ENCODE measurements at places on chromosomes 12 and 14.
A peak's percentile ranks its signal among the peaks of the same experiment; 100 is the strongest.

- DNase-seq: no peak
Observed at GRCh38 chr14:99966037-99966835, 99.0 kb upstream of the EVL start.

GRCh38 chr14:90512329-90512991 lies 115.6 kb downstream of the CALM1 start:
- DNase-seq: no peak

- DNase-seq: no peak
Observed at GRCh38 chr14:20668969-20669368, 15.4 kb upstream of the RNASE4 start.

DNA sequence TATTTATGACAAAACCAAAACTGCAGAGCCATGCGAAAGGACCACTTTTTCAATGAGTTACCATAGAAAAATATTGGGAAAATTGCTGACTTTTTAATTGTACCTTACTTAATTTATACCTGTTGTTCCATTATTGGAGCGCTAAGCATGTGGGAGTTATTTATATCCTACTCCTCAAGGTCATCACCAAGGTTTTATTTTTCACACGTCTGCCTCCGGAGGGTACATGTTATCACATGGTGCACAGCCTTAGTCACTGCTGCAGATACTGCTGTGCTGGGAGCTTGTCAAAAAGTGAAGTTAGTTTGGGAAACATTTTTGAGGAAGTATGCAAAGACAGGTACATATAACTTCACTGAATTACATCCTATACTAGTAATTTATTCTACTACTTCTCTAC lies 1444.3 kb downstream of the AACS start:
- no peak for DNase-seq

DNA sequence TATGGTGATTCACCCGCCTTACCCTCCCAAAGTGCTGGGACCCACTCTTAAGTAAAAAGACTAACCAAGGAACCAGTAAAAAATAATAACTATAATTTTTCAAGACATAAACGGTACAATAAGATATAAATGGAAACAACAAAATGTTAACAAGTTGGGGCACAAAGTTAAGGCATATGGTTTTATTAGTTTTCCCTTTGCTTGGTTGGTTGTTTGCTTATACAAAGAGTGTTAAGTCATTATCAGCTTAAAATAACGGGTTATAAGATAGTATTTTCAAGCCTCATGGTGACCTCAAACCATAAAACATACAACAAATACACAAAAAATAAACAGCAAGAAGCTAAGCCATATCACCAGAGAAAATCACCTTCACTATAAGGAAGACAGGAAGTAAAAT lies 406.1 kb downstream of the SEC23A start:
- DNase-seq: no peak

GRCh38 chr12:54329759-54330158 lies 4.8 kb downstream of the COPZ1 start:
- no peak for DNase-seq

GRCh38 chr14:54257424-54257823 lies 139.4 kb upstream of the CDKN3 start:
- no peak for DNase-seq

DNA sequence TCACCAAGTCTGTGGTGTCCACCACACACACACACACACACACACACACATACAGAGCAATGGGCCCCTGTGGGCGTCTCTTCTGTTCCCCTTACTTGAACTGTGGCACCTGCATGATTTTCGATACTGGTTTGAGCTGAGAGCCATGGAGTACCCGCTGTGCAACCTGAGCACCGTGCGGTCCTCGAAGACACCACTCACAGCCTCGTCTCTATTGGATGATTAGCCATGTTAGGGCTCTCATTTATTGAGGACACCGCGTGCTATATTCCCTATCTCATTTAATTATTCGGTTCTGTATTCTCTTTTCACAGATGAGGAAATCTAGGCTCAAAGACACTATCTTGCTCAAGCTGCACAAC lies 623 bp upstream of the C14orf132 start:
- DNase-seq: no peak

DNA sequence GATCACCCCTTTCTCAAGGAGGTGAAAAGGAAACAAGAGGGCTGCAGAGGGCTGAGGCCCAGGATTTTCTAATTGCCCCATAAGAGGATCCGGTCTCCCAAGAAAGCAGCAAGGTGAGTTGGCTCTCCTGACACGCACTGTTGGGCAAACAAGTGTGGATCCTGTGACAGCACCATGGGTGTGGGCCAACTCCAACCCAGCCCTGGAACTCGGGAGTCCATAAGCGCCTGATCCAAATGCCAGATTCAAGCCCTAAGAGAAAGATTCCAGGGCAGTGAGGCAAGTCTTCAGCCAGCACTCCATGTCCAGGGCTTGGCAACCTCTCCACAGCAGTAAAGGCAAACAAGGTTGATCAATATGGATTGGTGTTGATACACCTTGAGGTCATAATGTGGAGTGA lies 33.1 kb downstream of the KCNA5 start:
- no peak for DNase-seq

DNA sequence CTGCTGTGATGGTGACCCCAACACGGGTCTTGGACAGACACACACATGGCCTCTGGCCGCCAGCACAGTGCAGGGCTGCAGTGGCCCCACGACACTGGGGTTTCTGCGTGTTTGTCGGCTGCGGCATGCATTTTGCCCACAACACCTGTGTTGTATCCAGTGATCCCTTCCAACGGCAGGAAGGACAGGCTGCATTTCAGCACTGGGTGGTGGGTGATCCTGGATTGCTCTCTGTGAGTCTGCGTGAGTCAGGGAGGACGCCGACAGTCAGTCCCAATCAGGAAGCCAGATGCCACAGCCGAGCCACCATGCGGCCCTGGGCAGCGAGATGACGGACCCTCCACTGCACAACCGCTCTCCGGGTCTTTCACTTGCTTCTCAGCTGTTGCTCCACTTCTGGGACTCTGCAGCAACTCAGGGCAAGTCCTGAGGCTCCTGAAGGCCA lies 20.6 kb downstream of the LRTM2 start:
- DNase-seq: no peak

DNA sequence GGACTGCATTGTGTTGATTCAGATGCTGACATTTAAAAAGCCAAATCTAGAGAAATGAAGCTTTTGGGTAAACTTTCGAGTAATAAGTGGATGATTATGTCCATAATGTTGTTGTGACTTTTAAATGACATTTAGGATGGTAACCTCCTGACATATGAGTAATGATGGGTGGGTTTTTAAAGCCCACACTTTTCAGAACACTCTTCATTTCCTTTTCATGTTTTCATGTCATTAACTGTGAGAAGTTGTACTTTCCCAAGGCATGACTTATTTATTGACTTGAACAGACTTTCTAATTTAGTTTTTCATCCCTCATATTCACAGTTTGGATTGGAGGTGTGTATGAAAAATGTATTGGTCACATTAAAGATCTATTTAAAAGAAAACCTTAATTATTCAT lies 35.5 kb downstream of the RGS6 start:
- DNase-seq: no peak

DNA sequence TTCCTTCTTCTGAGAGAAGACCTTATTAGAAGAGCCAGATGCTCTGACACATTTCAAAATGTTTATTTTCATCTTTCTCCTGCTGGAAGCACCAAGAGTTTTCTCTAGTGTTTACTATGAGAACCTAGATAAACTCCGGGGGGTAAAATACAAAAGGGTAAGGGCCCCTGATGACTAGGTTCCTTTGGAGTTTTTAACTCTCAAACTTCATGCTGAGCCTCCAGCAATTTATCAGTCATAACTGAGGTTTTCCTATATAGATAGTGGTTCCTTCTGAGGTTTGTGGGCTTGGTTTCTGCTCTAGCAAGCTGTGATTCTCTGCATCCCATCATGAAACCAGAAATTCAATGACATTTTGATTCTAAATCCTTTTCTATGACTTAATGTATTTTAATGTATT lies 210.9 kb downstream of the LRFN5 start:
- DNase-seq: no peak

DNA sequence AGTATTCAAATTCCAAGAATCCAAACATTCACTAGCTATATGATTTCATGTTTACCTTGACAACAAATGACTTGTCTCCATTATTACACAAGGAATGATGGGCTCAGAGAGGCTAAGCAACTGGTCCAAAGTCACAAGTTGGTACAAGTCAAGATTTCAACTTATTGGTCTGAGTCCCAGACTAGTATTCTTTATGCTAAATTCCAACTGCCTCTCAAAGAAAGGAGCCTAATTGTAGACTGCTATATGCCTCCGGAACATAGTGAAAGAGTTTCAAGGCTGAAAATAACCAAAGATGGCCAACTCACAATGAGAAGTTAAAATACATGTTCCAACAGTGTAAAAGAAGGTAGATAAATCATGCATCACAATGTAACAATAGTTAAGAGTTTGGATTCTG lies 7.5 kb downstream of the BTG1 start:
- no peak for DNase-seq

- peak; percentile 74 for DNase-seq
Observed at GRCh38 chr12:130818635-130819576, 20.1 kb downstream of the STX2 start.

DNA sequence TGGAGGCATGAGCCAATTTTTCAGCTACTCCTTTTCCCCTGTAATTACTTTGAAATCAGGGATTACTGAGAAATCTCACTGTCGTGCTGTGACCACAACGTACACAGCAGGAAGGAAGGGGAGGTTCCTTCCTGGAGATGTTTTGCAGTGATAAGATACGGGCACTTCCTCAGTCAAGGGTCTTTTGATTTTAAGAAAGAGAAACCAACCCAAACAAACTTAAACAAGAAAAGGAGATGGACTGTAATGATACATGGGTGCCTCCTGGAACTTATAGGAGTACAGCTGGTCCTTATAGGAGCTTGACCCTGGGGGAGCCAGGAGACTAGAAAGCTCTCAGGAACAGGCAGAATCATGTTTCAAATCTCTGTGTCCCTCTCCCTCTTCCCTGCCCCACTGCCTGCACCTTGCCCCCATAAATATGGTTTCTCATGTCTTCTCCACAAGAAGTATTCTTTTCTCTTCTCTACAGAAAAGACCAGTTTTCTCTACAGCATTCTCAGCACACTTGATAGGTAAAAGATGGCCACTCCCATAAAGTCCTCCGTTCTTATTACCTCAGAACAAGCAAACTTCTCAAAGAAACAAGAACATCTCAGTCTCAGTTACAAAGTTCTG lies 281.1 kb upstream of the AMIGO2 start:
- no peak for DNase-seq

DNA sequence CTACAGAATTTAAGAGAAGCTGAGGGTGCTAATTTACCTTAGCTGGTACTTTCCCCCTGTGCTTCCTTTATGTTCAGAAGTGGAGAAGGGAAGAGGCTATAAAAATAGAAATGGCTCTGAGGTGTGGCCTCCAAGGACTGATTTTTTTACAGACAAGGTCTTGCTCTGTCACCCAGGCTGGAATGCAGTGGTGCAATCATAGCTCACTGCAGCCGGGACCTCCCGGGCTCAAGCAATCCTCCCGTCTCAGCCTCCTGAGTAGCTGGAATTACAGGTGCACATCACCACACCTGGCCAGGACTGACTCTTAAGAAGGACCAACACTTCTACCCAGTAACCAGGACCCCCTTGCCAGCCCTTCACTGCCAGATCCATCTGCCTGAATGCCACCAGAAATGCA lies 23.9 kb upstream of the NAP1L1 start:
- DNase-seq: no peak

DNA sequence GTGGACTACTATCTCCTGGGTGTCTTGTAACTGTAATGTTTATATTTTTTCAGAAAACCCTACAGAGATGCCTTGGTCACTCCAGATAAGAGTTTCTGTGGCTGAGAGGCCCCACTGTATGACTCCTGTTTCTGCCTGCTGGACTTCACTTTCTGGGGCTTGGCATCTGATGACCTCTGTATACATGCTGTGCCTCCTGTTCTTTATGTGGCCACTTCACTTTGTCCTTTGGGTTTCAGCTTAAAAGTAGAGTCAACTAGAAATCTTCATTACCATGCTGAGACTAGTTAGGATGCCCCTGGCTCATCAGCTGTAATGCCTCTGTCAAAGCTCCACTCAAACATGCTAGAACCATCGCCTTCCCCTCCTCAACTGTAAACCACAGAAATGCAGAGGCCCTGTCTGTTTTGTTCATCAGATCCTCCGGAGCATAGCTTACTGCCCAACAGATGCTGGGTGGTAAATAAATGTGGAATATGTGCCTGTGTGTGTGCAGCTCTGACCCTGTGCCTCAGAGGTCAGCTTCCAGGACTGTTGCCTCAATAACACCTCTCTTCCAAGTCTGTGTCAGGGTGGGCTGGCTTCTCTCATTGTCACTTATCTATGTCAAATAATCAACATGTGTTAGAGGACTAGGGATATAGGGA lies 25.5 kb downstream of the ZNF664 start:
- DNase-seq: no peak

DNA sequence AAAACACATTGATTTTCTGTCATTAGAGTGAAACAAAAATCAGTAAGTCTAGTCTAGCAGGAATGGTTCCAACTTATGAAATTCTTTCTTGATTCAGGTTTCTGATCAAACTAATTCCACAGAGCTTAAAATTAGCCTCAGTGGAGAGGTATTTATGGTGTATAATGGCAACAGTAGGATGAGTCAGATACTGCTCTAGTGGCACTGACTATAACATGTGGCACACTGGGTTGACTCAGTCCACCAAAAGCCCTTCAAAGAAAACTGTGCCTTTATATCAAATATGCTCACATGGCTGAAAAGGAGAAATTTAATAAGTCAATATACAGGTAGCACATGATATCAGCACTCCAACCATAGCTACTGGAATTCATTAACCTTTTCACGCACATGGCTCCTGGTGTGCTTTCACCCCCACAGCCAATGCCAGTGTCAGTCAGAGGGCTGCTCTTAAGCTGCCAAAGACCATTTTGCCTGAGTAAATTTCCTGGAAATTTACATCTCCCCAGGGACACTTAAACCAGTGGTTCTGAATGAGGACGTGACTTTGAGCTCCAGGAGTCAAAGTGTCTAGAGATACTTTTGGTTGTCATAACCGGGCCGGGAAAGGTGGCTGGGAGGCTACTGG lies 21.7 kb upstream of the CATSPERB start:
- no peak for DNase-seq

- DNase-seq: no peak
Observed at GRCh38 chr12:108009442-108010070, 119.5 kb upstream of the WSCD2 start.

- DNase-seq: no peak
Observed at GRCh38 chr12:115897729-115898128, 379.8 kb downstream of the MED13L start.

GRCh38 chr12:94299846-94300245 lies 151.5 kb downstream of the PLXNC1 start:
- no peak for DNase-seq

DNA sequence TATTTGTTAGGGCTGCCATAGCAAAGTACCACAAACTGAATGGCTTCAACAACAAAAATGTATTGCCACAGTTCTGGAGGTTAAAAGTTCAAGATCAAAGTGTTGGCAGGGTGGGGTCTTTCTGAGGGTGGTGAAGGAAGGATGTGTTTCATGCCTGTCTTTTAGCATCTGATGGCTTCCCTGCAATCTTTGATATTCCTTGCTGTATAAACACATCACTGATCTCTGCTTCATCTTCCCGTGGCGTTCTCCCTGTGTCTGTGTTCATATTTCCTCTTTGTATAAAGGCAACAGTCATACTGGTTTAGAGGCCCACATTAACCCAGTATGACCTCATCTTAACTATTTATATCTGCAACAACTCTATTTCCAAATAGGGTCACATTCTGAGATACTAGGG lies 167.5 kb downstream of the BTG1 start:
- DNase-seq: no peak

GRCh38 chr14:95514131-95515079 lies 2.0 kb downstream of the SYNE3 start:
- DNase-seq: no peak

- no peak for DNase-seq
Observed at GRCh38 chr14:93989939-93990338, 7.2 kb upstream of the CCDC197 start.

Measured in stimulated activated naive CD8-positive, alpha-beta T cell treated with anti-CD3 and anti-CD28 coated beads, Interleukin-15, amount 100 ng/mL, for 72 hours (primary cell).